Right forelimb (tissue), 1 donor: ENCODE measurements at places on chromosomes 3 and 15.

- DNase-seq, result no peak
Observed at GRCh38 chr3:188151438-188151837, 2.5 kb upstream of the LPP start.

DNA sequence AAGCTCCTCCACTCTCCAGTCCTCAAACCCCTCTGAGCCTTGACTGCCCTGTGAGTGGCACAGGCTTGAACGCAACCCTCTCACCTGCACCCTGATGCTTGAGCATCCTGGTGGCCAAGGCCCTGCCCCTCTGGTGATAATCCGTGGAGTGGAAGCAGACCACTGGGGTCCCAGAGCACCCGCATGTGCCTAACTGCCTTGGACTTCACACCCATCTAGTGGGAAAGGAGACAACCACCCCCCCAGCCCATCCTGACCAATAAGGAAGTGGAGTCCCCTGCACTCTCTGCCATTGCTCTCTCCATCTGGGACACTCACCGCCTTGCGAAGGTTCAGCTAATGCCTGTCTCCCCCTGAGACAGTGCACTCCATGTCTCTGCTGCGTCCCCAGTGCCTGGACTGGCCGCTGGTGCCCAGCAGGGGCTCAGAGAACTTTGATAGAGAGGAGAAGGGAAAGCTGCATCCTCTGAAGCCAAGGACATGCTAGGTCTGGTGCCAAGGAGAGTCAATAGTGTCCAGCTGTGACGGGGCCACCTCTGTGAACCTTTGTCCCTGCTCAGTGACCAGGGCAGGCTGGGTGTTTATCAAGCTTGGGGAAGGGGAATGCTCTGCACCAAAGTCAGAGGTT is 3.4 kb downstream of the KLF15 start:
- no peak for DNase-seq

- DNase-seq, result no peak
Observed at GRCh38 chr3:15015456-15015855, 49.7 kb downstream of the MRPS25 start.

DNA sequence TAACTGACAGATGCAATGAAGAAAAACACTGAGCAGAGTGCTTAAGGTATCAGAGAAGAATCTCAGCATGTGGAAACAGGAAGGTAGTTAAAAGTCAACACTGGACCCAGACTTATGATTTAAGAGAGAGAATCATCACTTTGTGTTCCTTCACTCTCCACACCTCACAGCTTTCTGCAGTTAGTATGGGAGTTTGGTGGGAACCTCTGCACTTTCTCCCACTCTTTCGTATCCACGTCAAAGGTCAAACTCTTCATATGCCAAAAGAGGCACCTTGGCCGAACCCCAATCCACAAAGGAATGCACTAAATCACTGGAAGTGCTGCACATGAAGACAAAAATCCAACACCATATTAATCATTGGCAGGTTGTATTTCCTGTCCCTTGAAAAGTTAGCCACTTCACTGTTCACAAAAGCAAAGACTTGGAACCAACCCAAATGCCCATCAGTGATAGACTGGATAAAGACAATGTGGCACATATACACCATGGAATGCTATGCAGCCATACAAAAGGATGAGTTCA is 361.2 kb downstream of the MAGI1 start:
- DNase-seq, result no peak

GRCh38 chr15:27086149-27086548 is 115.2 kb downstream of the GABRG3 start:
- no peak for DNase-seq

GRCh38 chr3:117537949-117538348 is 828.4 kb downstream of the TUSC7 start:
- DNase-seq, result no peak

- no peak for DNase-seq
Observed at GRCh38 chr15:40830884-40831283, 2.4 kb upstream of the PPP1R14D start.

DNA sequence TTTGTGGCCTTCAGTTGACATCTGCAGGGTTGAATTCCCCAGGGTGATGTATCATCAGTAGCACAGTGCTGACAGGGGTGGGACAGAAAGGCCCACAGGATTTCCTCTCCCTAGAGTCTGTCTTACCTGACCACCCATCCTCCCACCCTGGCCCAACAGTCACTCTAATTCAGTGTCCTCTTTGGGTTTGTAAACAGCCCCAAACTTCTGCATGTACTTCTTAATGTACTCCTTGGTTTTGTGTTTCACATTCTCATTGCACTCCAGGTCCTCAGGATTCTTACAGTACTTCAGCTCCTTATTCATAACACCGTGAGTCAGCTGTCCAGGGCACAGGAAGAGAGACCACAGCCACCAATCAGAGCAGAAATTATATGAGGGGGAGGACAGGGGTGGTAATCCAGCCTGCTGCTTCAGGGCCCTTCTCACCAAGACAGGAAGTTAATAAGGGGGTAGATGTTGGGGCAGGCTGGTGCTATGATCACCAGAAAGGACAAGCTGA is 37.5 kb downstream of the NBEAL2 start:
- DNase-seq, result no peak
